ENCODE measurements at places on chromosomes 5 and 9.

DNA sequence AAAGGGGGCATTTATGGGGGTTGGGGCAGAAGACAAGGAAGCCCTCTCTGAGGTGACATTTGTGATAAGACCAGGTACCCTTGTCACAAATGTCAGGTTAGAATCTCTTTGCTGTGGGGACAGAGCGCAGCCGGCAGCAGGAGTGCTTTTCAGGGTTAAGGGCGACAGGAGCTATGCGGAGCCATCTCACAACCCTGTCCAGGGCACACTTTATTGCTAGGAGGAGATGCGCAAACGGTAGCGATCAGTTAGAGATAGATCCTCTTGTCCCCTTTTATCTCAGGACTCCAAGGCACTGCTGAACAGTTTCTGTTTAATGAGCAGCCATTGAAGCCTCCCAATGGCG, 438 bp upstream of the LAMC3 start:
- no peak for DNase-seq

GRCh38 chr5:122262103-122262502, 49.9 kb upstream of the SNCAIP start:
- DNase-seq, result no peak

DNA sequence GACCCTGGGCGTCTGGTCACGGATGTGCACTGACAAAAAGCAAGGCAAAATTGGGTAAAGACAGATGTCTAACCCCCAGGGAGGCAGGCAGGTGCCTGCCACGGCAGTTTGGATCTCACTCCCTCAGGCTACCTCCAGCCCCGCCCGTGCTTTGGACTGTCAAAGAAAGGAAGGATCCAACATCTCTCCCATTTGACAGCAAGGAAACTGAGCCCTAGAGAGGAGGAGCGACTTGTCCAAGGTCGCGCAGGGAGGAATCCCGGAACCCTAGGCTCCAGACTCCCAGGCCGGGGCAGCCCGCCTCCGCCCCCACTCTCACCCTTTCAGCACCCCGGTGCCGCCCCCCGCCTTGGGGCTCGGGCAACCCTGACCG, 376 bp downstream of the GOLGA1 start:
- DNase-seq, result no peak

GRCh38 chr5:116736671-116737070, 162.0 kb upstream of the SEMA6A start:
- no peak for DNase-seq

GRCh38 chr9:22005702-22006606, 3.2 kb downstream of the CDKN2B start:
- no peak for DNase-seq

DNA sequence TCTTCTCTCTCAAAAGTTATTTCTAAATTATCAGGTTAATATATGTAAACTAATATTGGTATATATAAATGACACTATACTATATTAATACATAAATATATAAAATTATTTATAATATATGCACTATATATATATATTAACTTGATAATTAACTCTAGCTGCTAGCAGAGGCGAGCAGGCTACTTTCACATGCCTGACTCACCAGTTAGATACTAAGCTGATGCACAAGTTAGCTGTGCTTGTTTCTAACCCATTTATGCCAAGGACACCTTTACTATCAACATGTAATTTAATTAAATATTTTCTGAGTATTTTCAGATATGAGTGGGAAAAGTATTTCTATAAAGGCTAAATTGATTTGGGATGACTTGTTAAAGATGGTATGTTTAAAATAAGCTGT, 70.1 kb downstream of the TRIO start:
- no peak for DNase-seq

DNA sequence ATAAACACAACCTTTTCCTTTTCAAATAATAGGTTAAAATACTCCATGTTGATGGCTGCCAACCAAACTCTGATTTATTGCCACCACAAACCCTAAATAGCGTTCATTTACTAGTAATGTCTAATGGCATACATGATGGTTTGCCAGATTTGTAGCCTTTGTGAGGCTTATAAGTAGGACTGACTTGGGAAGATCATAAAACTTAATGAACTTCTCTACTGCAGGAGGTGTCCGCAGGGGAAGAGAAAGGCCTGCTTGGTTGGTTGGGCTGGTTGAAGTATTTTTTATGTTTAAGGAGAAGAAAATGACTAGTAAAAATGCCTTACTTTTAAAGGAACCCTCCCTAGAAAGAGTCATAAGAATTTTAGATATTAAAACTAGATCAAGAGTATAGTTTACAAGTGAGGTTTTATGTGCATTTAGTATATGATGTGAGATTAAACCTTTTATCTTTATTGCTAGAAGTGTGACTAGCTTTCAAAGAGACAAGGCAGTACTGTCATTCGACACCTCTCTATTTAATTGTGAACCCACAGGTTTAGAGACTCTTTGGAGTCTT, 5.0 kb downstream of the PBX3 start:
- DNase-seq, result no peak

- peak; percentile 50 for DNase-seq
Measured at GRCh38 chr5:16759147-16759773, 142.5 kb upstream of the RETREG1 start.

- DNase-seq, result no peak
Measured at GRCh38 chr5:109878887-109879286, 189.2 kb downstream of the MAN2A1 start.

- no peak for DNase-seq
Measured at GRCh38 chr9:76474419-76474818, 15.4 kb downstream of the GCNT1 start.

- no peak for DNase-seq
Measured at GRCh38 chr9:27184556-27185351, 75.7 kb downstream of the TEK start.

GRCh38 chr5:135541807-135542502, 6.2 kb upstream of the NEUROG1 start:
- no peak for DNase-seq

DNA sequence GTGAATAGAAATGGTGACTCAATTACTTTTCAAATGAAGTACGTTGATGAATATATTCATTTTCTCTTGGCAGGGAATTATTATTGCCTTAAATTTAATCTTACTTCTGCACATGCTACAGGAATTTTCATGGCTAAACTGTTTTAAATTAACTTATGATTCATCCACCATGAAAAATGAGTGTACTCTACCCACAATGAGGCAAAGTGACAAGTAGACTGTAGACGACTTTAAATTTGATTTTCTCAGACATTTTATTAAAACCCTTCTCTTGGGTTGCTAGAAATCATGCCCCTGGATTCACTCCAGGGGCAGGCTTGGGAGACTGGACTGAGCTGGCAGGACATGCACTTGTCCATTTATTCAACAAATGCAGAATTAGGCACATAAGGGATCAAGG, 23.5 kb upstream of the ERAP2 start:
- DNase-seq, result no peak

DNA sequence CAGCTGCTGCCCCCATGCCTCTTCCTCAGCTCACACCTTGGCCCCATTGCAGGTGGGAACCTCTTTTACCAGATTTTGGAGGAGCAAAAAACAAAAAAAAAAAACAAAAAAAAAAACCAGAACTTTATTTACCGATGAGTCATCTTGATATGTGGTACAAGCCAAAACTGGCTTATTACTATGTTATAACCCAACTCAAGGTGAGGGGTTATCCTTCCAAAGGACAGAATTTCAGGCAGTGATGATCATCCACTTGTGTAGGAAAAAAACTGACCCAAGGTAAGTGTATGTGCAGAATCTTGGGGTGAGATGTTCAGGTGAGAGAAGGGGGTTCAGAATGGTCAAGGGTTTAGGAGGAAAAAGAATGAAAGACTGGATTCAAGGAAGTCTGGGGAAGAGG, 142.6 kb upstream of the FST start:
- no peak for DNase-seq

DNA sequence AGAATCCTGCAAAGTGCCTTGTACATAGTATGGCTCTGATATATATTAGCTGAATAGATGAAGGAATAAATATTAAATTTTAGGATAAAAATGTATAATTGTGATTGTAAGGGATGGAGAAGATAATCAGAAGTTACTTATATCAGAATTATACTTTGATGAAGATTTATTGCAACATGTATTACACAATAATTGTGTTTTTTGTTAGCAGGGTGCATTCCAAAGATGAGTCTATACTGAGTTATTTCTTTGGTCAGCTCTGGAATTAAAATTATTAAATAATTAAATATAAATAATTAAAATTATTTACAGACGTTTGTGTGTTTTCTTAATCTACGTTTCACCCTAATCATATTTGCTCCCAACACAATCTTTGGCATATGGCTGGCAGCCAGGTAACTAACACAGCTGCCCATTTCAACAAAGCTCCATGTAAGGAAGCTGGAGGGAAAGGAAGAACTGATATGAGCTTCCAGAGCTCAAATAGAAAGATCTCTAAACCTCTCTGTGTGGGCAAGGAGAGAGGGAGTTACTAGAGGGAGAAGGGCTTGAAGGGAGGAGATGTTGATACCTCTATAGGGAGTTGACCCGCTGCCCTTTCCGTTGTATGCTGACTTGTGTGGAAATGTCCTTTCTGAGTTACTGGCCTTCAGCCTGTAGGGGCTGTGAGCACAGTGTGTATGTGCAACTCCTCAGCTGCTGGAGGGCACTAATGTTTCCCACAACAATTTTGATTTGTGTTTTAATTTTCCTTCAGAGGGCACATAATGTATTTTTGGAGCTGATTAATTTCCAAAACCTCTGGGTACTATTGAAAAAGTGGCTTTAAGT, 403.4 kb downstream of the MAN2A1 start:
- DNase-seq, result no peak

DNA sequence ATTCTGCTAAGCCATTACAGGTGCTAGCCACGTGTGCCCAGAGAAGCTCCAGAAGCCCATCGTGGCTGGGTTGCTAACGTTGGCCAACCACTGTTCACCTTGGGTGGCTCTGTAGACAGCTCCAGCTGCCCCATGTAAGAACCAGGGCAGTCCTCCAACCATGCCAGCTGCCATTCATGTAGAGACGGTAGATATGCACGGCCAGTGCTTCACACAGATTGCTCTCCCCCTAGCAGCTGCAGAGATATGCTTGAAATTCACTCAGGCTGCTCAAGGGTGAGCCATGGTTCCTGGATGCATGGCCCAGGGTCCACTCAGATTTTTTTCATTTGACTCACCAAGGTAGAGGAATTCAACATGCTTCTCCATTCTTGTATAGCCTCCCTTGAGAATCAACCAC, 31.0 kb downstream of the GADD45G start:
- DNase-seq, result no peak

- DNase-seq, result peak; percentile 72
Measured at GRCh38 chr5:137696481-137696880, 39.4 kb downstream of the KLHL3 start.

DNA sequence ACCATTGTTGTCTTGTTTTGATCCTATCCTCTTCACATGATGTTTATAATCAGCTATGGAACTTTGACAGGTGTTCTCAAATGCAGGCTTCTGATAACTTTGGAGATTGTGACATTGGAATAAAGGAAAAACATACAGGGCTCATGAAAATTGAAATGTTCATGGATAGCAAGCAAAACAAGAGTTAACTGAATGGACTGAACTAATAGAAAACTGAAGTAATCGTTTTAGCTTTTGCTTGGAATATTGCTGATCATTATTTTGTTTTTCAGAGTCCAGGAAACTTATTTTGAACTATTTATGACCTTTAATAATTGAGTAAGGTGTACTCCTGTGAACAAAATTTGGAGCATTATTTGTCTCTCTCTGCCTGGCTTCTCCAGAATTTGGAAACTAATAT, 436.7 kb upstream of the CDH9 start:
- DNase-seq, result no peak

DNA sequence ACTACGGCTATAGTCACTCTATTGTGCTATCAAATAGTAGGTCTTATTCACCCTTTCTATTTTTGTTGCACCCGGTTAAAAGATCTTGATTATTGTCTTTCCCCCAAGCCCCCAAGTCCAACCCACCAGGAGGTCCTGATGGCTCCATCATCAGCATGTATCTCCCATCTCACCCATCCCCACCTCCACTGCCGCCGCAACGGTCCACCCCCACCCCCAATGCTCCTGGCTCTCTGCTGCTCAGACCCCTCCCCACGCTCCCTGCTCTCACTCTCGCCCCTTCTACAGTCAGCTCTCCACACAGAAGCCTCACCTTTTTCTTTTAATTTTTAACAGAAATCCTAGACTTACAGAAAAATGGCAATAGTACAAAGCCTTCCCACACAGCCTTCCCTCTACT, 51.5 kb upstream of the SH3PXD2B start:
- no peak for DNase-seq

DNA sequence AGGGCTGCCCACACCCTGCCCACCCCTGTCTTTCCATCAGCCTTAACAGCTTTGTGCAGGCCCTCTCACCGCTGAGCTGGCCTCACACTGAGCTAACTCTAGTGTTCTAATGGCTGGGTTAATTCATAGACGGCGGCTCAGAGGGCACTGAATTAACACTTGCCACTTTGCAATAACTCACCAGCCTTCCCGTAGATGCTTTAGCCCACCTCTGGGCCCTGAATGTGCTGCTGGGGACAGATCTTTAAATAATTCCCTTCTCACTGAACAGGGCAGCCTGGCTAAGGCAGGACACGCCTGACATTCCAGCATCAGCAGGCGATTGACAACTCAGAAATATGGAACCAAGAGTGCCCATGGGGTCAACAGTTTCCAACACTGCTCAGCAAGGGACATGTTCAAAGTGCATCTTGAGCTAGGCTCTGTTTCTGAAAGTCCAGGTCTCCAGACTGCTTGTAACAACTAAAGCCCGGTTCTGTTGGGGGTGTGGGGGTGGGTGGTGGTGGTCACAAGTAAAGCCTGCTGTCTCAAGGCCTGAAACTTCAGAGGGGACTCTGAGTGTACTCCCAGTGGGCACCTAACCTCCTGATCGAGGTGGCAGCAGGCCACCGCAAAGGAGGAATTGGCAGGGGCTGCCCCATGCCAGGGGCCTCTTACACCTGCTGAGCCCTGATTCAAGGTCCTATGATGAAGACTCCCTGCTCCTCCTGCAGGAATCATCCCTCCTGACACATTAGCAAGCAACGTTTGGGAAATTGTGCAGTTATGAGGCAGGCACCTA, 248.3 kb downstream of the FSTL4 start:
- no peak for DNase-seq

DNA sequence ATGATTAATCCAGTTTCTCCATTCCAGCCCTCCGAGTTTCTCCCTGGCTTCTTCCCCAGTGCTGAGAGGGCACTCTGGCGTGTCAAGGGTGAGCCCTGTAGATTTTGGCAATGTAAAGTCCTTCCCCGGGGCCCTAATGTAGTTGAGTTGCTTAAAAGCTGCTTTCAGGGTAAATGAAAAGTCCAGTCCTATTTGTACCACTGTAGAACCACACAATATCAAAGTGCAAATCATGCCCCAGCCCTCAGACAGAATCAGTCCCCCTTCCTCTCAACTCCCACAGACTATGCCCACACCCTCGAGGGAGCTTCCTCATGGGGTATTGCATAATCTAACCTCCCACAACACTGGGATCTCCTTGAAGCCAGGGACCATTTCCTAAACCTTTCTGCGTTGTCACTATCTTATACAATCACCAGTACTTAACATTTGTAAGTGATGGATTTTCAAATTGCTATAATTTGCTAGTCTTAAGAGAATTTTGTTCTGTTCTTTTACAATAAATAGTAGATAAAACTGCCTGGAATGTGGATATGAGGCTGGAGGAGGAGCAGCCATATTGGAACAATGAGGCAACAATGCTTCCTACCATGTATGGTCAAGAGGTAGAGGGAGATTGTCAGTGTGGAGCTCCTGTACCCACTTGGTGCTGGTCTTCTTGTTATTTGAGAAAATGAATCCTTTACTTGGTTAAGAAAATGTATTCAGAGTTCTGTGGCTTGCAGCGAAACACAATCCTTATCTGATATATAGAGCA, 34.4 kb downstream of the ZNF366 start:
- no peak for DNase-seq
